ENCODE measurements at places on chromosomes 7 and 10.
A peak's percentile ranks its signal among the peaks of the same experiment; 100 is the strongest.

DNA sequence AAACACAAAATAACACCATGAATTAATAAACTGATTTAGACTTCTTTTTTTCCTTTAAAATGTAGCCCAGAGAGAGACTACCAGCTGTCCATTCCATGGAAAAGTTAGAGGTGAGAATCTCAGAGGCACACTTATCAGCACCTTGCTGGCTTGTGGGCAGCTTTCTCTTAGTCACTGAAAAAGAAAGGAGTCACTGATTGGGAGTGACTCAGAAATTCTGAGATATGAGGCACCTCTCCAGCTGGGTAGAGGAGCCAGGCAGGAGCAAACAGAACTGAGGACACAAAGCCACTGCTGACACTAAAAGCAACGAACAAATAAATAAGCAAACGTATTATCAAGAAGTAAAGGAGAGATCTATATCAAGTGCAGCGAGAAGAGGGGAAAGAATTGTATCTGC lies 310.6 kb downstream of the PARD3 start:
- DNase-seq, result no peak

- DNase-seq, result no peak
Measured at GRCh38 chr10:11204351-11204942, 186.8 kb downstream of the CELF2 start.

DNA sequence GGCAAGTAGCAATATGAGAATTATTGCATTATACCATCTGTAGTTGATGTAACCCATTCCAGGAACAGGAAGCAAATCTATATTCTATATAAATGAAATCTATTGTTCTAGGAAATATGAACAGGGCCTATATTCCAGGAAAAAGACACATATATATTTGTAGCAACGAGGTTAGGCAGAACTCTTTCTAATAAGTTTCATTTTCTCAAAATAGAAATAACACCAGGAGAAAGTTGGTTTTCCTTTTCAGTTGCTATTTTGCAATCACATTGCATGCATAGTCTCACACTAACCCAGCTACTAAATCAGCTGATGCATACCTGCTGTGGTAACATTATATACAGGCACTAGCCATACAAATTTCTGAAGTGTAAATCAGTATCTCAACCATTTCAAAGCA lies 6.2 kb upstream of the IFIT2 start:
- DNase-seq, result no peak

DNA sequence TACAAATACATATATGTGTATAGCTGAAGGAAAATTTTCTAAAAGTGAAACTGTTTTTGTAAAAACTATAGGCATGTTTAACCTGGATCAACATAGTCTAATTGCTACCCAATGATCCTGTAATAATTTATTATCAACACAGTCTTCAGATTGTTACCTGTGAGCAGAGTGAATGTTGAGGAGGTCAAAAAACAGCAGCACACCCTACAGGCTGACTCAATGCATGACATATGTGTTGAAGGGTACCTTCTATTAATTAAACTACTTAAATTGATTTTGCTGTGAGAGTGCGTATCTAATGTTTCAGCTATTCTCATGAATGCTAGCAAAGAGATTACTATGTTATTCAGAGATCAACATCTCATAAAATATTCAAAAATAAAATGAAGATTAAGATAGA lies 411.4 kb downstream of the TNS3 start:
- DNase-seq, result no peak

DNA sequence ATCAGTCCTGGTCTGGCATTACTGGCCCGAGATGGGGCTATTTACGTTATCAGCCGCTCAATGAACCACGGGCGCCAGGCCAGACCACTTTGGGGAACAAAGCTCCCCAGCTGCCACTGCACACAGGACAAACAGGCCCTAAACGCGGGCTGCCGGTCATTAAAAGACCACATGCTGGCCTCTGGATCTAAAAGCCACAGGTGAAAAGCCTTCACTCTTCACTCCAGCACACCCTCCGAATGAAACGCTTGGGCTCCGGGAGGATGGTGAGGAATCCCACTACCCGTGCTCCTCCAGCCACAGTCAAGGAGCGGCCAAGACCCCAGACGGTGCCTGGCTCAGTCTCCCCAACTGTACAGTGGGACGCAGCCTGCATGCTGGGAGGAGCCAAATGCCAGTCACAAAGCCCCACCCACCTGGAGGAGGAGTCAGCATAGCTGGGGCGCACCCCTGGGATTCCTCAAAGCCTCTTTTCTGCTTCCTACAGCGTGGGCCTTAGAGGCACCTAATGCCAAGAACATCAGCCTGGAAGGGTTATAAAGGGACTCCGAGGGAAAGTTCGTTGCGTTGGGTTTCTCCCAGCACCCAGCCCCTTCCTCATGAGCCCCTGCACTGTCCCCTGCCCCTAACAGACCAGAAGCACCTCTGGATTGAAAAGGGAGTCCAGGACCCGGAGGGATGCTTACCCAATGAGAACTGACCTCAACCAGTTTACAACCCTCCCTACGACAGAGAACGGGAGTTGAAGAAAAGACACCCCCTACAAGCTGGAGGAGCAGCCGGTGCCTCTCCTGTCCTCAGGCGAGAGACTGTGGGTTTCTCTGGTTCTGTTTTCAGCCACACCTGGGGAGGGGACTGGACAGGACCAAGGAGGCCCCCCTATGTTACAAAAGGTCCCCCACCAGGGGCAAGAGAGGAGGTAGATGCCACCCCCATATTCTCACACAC lies 4.7 kb downstream of the PDGFA start:
- DNase-seq, result no peak

- no peak for DNase-seq
Measured at GRCh38 chr10:24618401-24618800, 105.3 kb downstream of the ARHGAP21 start.

- no peak for DNase-seq
Measured at GRCh38 chr7:4042402-4043045, 639.6 kb upstream of the FOXK1 start.

GRCh38 chr7:39683216-39683845 lies 60.0 kb downstream of the RALA start:
- no peak for DNase-seq

GRCh38 chr7:22871661-22872060 lies 49.0 kb upstream of the TOMM7 start:
- DNase-seq, result no peak

DNA sequence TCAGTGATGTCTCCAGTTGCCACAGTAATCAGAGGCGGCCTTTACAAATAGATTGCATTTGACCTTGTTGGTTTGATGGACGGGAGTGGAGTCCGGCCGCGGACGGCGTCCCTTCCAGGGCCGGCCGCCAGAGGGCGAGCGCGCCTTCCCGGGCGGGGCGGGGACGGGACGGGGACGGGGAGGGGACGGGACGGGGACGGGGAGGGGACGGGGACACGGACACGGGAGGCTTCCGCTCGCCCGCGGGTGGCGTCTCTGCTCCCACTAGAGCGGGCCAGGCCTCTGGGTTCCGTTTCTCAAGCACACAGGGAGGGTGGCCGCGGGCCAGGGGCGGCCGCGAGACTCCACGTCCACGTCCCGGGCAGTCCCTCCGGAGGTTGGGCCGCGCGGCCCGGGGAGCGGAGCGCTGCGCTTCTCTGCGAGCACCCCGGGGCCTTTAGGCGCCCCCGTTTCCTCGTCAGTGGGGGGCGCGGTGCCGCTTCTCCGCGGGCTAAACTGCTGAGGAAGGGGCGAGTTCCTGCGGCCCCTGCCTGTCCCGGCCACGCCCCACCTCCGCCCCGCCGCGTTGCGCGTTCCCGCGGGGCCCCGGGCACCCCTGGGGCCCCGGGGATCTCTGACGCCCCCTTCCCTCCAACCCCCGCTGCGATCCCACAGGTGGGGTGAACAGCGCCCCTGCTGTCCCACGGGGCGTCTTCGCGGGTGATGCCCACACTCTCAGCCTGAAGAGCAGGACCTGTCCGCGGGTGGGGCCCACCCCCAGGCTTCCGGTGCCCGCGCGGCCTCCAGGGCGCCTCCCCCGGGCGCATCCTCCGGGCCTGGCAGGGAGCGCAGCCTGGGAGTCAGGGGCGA lies 84.2 kb upstream of the MKI67 start:
- DNase-seq, result peak; percentile 66

DNA sequence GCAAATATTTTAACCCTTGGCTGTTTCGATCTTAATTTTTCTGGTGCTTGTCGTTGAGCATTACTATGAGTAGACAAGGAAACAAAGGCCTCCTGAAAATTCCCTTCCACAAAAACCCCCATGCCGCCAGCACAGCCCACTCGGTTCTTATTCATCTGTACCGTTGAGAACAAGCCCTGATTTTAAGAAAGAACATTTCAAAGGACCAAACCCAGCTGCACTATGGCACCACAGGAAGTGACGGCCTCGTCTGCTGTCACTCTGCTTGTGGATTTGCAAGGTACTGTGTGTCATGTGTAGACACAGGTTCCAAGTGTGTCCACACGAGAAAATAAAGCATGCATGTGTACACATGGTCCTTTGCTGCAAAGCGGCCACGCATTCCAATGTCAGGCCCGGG lies 285.2 kb downstream of the DNAJB6 start:
- no peak for DNase-seq

DNA sequence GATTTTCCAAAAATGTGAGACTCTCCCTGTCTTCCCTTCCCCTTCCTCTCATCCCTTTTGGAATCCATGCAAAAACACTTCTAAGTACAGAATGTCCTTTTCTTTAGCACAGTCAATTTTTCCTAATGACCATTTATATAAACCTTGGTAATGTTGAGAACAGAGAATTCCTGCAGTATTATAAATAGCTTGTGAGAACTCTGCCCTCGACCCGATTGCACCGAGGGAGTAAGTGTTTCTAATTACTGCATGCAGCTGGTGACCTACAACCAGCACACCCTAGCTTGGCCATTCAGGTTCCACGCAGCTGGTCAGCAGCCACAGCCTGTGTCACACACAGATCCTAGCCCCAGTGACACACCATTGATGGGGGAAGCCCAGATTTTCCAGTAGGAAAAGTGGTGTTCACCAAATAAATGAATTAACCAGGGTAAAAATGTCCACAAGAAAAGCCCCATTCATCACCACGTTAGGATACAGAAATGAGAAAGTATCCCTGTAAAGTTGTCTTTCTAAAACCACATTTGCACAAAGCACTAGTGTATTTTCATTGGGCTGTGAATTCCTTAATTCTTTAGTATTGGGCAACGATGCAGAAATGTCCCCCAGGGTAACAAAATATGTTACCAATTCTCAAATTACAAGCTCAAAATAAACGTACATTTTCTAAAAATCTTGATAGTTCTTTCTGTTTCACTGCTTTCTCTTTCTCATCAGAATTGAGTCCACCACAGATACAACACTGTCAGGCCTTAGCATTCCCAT lies 499.0 kb upstream of the KLF6 start:
- peak; percentile 59 for DNase-seq

- DNase-seq, result peak; percentile 86
Measured at GRCh38 chr7:901388-902154, 25.2 kb downstream of the GET4 start.

- DNase-seq, result no peak
Measured at GRCh38 chr10:22711373-22711772, 3.0 kb downstream of the PIP4K2A start.

GRCh38 chr10:118332236-118332635 lies 9.9 kb downstream of the FAM204A start:
- no peak for DNase-seq

- DNase-seq, result no peak
Measured at GRCh38 chr7:125218076-125218475, 288.5 kb upstream of the POT1 start.

- DNase-seq, result peak; percentile 45
Measured at GRCh38 chr7:74063223-74063641, 20.4 kb upstream of the LIMK1 start.

DNA sequence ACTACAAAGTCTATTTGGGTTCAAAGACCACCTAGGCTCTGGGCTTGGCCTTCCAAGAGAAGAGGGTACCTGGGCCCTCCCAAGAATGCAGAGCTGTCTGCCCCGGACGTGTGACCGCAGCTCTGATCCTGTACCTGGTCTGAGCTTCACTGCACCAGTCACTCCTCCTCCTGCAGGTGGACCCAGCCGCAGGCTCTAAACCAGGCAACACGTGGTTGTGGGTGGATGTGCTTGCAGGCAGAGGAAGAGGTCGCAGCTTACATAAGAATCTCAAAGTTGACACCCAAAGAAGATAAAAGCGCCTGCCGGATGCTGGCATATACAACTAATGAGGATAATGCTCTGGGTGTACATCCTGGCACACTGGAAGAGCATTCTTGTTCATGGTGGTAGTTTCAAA lies 9.4 kb upstream of the PFKP start:
- DNase-seq, result no peak

DNA sequence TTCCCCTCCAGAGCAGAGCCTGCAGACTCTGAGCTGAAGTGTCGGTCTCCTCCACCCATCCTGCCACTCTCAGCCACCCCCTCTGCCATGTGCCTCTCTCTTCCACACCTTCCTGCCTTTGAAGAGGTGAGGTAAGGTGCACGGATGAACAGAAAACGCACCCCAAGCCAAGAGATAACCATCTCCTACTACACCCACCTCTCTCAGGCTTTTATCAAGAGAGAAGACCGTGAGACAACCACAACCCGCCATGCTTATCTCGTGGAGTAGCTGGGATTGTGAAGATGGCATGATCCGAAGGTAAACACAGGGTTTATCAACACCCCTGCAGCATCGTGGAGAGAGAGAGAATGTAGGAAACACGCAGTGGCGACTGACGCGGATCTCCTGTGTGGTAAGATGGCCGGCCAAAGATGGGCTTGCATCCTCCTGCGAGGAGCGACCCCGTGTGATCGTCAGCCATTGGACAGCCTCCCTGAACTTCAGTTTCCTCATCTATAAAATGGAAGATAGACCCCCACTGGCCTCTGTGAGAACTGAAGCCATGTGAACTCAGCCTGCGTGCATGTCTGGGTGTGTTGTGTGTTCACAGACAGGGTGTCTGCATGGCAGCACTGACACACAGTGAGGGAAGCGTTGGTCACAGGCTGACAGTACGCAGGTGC lies 219.0 kb downstream of the DIP2C start:
- no peak for DNase-seq

DNA sequence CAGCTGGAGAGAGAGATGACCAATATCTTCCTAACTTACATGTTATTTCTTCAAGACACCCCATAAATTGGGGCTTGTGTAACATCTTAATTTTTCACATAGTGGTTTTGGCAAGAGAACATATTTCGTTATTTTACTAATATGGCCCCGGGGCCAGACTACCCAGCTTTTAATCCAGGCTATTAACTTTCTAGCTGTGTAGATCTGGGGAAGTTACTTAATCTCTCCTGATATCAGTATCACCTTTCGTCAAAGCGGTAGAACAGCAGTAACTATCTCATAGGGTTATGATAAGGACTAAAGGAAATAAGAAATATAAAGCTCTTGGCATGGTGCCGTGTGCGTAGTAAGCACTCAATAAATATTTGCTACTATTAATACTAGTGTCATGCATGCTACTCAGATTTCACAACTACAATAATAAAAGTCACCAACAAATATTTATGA lies 71.6 kb upstream of the LYZL1 start:
- DNase-seq, result no peak
